ENCODE measurements at places on chromosomes 2 and 18.
A peak's percentile ranks its signal among the peaks of the same experiment; 100 is the strongest.

- DNase-seq: no peak
Observed at GRCh38 chr18:53911200-53911599, 313.3 kb downstream of the MBD2 start.

DNA sequence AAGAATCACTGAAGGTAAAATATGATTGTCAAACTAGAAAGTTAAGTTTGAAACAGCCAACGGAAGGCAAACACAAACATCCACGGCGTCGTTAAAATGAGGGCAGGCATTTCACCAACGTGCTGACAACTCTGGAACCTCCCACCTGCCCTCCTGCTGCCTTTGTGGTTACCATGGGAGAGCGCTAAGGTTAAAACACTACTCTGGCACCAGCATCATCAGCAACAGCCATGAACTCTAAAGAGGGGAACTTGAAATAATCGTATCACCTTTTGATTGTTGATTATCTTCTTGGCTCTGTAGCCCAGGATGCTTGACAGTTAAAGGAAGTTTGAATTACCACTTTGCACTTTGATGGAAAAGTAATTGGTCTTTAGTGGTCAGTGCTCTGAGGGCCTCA is 34.7 kb downstream of the CYB5A start:
- DNase-seq: no peak

DNA sequence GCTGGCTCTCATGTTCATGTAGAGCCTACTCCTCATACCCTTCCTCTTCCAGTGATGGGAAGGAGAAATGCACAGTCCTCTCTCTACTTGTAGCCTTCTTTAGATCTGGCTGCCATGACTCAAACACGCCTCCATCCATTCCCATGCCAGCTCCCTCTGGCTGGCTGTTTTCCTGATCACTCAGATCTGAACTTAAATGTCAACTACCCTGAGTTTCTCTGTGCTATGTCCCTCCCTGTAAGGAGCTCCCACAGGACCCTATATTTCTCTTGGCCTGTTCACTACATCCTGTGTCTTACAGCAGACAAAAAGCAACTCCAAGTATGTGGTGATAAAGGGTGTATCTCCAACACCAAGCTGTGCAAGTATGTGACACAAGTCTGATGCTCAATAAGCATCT is 152.4 kb downstream of the TCF4 start:
- DNase-seq: no peak

DNA sequence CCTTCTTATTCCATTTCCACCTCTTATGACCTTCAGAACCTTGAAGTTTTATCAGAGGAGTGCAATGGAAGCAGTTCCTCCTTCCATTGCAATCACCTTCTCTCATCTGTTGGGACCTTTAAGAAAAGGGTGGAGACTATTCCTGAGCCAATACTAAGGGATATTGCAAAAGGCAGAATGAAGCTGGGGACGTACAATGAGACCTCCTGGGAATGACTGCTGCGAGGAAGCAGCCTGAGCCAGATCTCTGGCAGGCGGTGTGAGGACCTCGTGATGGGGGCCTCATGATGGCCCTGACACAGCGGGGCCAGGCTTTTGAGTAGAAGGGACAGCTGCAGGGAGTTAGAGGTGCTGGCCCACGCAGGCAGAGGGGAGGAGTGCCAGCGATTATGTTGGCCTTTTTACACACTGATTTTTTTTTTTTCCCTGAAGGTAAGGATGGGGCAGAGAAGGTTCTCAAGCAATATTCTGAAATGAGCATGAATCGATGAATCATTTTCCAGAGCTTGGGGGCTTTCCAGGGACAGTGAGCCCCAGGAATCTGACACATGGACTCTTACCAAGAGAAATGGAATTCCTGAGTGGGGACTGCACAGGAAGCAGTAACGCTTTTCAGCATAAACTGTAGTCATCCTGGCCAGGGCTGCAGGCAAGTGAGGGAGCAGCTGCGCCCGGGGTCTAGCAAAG is 40.0 kb upstream of the LAPTM4A start:
- DNase-seq: no peak

- no peak for DNase-seq
Observed at GRCh38 chr18:10895976-10896375, 253.4 kb downstream of the PIEZO2 start.

DNA sequence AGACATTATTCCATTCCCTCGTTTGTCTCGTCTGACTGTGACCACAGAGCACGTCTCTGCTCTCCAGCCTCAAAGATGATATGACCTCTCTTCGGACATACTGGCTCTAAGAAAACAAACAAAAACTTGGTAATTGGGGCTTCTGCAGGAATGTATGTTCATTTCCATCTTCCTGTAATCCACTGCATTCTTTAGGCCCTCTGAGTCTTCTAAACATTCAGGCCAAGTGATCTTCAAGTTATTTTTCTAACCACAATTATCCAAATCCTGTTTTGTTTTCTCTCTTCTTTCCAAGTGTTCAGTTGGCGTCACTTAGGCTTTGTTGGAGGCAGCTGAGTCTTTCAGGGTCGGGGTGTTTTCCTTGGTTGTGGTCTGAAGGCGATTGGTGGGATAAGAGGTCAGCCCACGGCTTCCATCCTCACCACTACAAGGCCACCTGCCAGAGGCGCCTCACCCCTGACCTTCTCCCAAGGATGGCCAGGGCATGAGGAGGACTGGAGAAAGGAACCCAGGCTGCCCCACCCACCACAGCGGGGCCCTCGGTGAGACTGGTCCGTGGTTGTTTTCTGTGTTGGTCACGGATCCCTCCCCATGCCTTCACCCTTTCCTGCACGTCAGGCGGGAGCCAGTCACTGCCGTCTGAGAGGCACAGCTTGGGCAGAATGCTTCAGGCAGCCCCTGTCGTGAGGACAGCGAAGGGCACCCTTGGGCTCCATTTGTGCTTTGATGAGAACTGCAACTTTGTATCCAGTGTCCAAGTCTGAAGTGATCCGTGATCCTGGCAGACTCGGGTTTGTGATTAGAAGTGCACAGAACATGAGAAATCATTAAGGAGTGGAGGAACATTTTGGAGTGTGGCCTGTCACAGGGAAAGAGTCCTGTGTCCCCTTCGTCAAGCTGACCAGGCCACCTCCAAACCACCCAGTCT is 88.6 kb upstream of the FHL2 start:
- no peak for DNase-seq

DNA sequence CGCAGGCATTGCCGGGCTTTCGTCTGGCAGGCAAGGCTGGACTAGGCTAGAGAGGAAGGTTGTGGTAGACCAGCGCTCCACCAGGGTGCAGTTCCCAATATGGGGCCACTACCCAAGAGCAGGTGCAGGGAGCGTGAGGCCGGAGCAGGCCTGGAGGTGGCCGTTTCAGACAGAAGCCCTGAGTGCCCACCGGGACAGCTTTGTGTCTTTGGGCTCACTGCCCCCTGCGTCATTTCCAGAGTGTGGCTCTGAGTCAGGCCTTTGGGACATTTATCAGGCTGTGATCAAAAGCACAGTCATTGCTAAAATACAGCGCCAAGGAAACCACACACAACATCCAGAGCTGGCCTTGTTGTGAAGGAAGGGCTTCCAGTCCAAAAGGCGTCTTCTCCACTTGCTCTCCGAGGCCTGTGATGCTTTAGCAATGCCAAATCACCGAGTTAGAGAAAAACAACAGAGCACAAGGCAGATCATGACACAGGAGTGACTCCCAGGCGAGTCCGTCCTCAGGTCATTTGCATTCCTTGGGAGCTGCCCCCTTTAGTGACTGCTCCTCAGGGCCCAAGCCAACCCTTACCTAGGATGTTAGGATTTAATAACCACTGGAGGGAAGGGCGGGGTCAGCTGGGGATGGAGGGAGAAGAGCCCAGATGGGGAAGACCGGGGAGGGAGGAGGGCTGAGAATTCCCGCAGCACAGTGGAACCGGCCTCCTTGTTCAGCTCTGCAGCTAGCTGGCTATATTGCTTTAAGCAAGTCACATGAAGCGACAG is 42.3 kb downstream of the RFX8 start:
- no peak for DNase-seq

DNA sequence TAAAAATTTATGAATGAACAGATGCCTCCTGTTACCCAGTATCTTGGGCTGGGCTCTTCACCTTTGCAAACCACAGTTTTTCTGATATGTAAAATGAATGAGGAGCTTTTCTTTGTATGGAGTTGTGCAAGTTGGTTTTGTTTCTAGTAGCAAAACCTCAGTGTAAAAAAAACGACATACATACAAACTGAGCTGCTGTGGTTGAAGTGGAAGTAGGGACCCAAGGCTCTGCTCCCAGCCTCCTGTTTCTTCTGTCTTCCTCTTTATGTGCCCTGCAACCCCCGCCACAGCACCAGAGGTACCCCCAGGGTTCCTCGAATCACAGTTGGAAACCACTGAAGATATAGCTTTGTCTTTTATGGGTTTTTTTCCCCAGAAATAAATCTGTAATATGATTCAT is 118.1 kb downstream of the MYO1B start:
- DNase-seq: no peak

DNA sequence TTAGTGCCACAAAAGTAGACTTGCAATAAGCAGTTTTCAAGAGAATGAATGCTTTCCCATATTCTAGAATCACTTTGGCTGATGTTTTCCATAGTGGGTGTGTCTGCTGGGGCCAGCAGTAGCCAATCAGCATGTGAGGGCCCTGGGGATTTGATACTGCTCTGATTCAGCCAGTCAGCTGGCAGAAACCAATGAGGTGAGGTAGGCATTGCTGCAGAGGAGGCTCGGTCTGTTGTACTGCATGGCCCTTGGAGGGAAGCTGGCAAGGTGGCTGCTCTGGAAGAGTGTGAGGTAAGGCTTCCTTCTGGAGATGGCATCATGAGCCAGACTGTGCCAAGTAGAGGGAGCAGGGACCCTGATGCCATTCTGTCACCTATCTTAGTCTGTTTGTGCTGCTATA is 22.7 kb downstream of the TMEM87B start:
- DNase-seq: no peak

DNA sequence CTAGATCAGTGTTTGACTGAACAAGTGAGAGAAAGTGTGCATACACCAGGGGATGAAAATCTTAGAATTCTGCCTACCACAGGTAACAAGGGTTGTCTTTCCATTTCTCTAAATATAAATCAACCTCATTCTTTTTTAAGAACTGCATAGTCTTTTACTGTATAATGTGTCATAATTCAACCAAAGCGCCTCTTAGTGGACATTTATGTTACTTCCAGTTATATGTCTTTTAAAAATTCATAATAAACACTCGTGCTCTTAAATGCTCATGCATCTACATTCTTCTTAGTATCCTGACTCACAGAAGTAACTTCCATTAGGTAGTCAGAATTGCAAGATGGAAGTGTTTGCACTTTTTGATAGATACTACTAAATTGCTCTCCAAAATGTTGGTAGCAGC is 76.2 kb downstream of the CHRNA1 start:
- no peak for DNase-seq

DNA sequence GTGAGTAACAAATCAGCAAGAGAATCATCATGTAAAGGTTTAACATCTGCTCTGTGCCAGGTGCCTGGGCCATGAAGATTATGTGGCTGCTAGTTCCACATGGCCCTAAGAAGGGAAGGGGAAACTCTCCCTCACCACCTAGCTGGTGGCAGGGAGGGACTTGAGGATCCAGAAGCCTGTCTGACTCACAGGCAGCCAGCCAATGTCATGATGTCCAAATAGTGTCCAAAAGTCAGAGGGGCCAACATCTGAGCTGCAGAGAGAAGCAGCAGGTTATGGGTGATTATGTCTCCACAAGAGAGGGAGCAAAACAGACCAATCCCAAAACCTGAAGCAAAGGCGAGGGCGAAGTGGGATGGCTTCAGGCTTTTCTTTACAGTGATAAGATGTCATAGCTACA is 61.9 kb upstream of the SPP2 start:
- no peak for DNase-seq

GRCh38 chr2:186991766-186992417 is 142.9 kb upstream of the ZSWIM2 start:
- DNase-seq: no peak

DNA sequence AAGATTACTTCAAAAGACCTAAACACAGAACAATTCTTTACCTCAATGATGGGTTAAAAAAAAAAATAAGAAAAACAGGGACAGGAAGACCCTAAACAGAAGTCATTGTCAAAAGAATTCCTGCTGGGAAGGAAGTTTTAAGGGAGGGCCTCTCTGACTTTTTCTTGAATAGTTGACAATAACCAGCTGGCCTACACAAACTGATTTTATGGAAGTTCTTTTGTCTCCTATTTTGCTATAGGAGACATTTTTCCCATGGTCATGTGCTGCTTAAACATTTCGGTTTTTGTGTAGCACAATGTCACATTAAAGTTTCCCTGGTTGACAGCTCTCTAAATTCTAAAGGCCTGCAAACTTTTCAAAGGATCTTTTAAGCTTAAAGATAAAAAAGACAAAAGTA is 55.3 kb downstream of the RFTN2 start:
- no peak for DNase-seq

GRCh38 chr2:62706721-62707521 is 1.4 kb downstream of the EHBP1 start:
- DNase-seq: no peak

DNA sequence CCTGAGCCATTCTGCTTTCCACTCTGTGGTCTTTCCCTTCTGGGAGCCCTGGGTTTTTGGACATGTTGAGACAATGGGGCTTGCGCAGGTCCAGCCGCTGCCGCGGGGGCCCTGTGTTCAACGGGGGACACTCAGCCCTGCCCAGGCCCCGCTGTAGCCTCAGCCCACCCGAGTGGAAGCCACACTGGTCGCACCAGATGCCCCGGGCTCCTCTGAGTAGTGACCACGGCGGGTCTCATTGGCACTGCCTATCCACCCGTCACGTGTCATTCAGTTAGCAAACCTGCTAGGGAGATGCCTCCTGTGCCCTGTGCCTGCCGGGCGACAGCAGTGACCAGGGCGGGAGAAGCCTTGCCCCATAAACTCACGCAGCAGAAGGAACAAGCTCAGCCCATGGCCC is 19.1 kb downstream of the D2HGDH start:
- no peak for DNase-seq

GRCh38 chr2:160387558-160388262 is 105.9 kb downstream of the RBMS1 start:
- DNase-seq: no peak

DNA sequence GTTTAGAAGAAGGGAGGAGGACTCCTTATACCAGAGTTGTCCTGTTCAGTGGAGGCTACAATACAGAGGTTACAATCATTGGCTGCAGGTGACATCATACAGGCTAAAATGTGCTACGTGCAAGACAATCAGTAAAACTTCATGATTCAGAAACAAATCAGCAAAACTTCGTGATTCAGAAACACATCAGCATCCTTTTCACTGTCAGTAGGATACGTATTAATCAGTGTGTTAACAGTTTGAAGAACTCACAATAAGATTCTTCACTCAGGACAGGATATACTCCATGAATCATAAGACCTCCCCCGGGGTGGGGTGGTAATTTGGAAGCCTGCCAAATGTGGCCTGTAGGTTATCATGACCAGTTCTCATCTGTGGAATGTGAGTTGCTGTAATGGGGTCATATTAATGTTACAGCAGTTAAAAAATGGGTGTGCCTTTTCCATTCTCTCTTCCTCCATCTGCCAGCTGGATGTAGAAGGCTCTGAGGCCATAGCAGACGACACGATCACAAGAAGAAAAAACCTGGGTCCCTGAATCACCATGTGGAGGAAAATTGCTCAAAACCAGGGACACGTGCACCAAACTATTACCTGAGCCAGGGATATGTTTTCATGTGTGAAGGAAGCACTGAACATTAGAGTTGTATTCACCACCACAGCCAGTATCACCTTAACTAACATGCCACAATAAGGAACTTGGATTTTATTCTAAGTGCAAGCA is 134.8 kb upstream of the CREB1 start:
- peak; percentile 1 for DNase-seq

Data from activated T-helper 1 cell treated with anti-CD3 and anti-CD28 coated beads, Interleukin-2, amount 50 U/mL, for 16 hours (primary cell).